ENCODE measurements at places on chromosomes 12 and 14.

DNA sequence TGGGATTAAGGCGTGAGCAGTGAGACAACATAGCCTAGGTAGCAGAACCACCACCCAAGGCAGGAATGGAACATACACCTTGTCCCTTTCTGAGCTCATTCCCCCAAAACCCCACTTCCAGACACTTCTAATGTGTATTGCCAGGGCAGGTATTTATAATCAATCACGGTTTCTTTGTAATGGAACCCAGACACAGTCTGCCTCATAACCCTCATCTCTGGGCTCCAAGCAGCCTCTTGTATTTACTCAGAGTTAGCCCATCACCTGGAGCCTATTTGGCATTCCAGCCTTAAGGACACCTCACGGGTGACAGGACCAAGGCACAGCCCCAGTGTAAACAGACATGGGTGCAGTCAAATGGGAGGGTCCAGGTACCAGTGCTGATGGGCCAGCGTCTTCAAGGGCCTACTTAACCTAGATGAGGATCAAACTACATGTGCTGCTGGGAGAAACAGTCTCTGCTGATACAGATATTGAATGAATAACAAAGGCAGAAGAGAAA is 2.5 kb upstream of the HIGD1C start:
- DNase-seq, result no peak

DNA sequence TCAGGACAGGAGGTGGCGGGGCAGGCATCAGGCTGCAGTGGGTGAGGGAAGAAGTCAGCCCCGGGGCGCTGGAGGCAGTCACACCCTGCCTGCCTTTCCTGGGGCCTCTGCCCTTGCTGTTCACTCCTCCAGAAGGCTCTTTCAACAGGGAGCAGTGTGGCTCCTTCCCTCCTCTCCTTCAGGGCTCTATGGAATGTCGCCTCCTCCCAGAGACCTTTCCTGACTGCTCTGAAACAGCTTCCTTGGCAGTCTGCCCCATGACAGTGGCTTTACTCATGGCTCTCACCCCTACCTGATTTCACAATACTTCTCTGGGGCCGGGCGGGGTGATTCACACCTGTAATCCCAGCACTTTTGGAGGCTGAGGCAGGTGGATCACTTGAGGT is 7.1 kb downstream of the RHOF start:
- DNase-seq, result no peak

DNA sequence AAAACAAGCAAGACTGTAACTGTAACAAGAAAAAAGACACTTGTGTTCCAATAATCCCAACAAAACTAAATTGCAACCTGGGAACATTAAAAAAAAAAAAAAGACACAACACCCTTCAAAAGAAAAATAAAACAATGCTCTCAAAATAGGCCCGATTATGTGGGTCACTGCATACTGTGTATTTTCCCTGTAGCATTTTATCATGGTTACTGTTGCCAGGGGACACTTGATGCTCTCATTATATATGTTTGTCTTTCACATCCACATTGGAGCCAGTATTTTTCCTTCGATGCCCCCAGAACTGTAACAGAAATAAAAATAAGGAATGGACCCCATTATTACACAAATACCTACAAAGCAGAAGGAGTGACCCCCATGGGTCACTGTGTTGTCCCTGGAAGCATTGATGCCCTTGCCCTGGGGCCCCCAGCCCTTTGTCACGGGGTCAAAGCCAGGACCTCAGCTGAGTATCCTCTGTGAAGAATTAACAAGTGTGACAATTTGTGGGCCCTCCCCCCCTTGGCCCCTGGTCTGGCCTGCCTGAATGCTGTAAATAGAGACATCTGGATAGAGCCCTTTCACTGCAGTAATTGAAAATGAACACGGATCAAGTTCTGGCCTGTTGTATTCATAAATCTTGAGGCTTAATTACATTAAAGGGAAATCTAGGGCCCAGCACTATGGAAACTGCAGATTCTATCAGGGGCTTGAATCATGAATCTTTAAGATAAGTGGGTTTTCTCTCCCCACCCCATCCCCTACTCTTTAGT is 72.8 kb downstream of the C12orf42 start:
- no peak for DNase-seq

- no peak for DNase-seq
Measured at GRCh38 chr12:9731797-9732196, 1.1 kb downstream of the CLECL1 start.

- DNase-seq, result no peak
Measured at GRCh38 chr14:49774106-49774505, 6.2 kb downstream of the KLHDC2 start.

GRCh38 chr12:12646483-12647072 is 34.9 kb downstream of the CREBL2 start:
- DNase-seq, result no peak

- DNase-seq, result no peak
Measured at GRCh38 chr14:104147346-104148125, 9.1 kb downstream of the KIF26A start.

DNA sequence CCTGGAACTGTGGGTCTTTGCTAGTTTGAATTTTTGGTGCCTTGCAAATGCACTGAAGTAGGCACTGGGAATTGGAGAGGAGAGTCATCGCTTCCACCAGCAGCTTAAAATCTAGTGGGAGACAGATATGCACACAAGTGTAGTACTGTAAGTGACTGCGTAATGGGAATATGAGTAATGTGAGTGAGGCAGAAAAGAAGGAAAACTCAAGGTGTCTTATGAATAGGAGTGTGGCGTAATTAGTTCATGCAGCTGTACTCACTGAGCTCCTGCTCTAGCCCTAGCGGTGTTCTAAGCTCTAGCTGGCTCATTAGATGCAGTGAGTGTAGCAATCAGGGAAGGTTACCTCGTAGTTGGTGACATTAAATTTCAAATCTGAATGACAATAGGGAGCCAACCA is 2.8 kb downstream of the TCP11L2 start:
- no peak for DNase-seq

GRCh38 chr14:65920996-65921395 is 508.5 kb downstream of the FUT8 start:
- DNase-seq, result no peak

GRCh38 chr12:77115471-77115870 is 50.1 kb upstream of the E2F7 start:
- DNase-seq, result no peak

GRCh38 chr14:64812412-64812811 is 67.3 kb downstream of the SPTB start:
- no peak for DNase-seq

DNA sequence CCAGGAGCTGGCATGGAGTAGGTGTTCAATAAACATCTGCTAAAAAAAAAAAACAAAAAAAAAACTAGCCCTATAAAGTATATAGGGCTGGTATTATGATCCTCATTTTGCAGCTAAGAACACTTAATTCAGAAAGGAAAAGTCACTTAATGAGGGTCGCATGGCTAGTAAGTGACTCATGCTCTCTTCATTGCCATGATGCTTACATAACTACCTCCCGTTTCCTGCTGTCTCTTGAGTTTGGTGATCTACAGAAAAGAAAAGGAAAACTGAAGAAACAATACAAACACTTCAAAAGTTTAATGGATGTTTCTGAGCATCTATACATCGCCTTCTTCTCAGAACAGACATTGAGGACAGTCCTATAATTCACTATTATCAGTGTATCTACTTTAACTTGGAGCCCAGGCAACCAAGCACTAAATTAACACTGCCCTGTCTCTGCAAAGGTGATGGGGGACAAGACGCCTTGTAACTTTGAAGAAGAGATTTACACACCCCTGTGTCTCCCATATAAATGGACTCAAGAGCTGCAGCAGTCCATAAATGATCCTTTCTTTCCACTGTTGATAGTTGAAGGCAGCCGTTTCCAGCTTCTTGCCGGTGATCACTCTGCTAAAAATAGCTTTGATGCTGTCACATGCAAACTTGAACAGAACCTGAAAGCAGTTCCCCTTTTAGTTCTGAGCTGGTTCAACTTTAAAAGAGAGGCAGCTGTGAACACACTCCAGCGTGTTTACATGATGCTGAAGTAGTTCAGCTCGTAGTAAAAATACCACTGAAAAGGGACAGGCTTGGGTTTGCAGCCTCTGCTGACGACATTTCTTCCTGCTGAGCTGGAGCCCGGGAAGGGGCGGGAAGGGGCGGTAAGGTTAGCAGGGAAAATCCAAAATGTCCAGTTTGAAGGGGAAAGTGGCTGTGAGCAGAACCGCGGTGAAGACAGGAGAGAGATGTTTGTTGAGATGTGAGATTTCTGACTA is 113.3 kb downstream of the FOXN3 start:
- no peak for DNase-seq

GRCh38 chr14:101508948-101509729 is 52.2 kb upstream of the DIO3 start:
- no peak for DNase-seq

- no peak for DNase-seq
Measured at GRCh38 chr12:93229494-93230325, 148.0 kb upstream of the NUDT4 start.

DNA sequence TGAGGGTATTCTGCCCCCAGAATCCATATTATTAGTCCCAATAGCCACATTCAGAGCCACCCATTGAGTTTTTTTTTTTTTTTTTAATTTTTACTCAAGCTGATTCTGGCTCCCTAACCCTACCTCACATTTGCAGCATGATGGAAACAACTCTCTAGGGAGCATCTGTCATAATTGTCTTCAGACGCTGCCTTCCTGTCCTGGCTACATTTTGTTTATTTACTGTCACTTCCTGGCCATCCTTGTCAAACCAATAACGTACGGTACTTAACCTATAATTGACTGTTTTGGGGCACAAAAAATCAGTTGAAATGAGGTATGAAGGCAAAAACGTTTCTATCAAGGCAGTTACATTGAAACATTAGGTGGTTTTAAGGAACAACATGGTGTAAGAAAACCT is 2.1 kb downstream of the GLIPR1 start:
- no peak for DNase-seq

DNA sequence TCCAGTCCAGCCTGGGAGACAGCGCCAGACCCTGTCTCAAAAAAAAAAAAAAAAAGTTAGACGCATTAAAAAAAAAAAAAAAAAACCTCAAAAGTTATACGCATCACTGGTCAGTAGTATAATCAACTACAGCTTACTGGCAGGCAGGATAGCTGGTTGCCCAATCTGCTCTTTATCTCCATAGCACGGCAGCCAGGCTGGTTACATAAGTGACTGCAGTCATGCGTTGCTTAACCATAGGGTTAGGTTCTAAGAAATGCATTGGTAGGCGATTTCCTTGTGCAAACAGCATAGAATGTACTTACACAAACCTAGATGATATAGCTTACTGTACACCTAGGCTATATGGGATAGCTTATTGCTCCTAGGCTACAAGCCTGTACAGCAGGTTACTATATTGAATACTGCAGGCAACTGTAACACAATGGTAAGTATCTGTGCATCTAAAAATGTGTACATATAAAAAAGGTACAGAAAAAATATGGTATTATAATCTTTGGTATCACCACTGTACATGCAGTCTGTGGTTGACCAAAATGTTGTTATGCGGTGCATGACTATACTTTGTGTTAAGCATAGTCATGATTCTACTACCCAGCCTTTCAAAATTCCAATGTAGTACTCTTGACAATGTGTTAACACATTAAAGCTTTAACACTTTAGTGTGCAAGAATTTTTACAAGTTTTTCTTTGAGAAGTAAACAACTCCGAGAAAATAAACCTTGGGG is 8.1 kb downstream of the L2HGDH start:
- no peak for DNase-seq

DNA sequence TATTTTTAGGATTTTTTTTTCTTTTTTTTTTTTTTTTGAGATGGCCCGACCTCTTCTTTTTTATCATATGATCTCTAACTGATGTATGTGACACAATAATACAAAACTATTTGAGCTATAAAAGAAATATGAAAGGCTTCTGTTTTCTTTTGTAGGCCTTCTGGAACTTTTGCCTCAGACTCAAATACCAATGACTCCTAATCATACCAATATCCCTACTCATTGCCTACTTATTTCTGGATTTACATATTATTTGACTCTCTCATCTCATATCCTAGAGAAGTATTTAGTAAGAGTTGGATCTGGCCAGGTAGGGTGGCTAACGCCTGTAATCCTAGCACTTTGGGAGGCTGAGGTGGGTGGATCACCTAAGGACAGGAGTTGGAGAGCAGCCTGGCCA is 12.7 kb upstream of the WDR89 start:
- DNase-seq, result no peak

GRCh38 chr14:35877276-35877675 is 51.1 kb downstream of the BRMS1L start:
- DNase-seq, result no peak

GRCh38 chr12:120247621-120248030 is 17.9 kb downstream of the PXN start:
- no peak for DNase-seq
